WERI-Rb-1 (cell line): ENCODE measurements at places on chromosomes 5 and 9.

DNA sequence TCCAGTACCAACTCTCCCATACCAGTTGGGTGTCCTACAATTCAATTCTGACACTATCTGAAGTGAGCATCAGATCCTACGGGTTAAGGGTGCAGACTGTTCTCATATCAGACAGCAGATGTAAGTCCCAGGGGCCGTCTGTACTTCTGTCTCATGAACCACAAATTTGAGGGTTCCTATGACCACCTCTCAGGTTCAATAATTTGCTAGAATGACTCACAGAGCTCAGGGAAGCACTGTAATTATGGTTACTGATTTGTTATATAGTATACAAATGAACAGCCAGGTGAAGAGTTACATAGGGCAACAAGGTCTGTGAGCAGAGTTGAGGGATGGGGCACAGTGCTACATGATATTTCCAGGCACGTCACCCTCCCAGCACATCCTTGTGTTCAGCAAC, 499.1 kb downstream of the DMAC1 start:
- no peak for DNase-seq

- no peak for DNase-seq
Observed at GRCh38 chr9:93447655-93448054, 3.8 kb upstream of the FAM120A start.

DNA sequence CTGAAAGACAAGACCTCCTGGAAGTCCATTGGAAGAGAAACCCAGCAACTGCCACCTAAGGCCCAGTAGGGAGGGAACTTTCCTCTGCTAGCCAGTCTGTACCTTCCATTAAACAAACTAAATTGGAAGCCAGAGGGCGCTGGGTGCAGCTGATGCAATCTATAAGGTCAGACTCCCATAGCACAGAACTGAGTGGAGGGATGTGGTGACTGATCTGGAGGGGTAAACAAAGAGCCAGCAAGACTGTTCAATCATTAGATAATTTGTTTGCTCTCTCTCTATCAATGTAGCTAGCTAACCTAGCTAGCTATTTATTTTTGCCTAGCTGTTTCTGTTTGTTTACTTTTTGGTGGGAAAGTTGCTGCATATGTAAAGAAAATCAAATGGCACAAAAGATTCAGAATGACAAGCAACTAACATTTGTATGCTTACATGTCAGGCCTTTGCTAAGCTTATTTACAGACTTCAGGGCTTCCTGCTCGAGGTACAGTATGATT, 291.8 kb upstream of the DAB2 start:
- peak; percentile 78 for DNase-seq

- DNase-seq, result peak; percentile 25
Observed at GRCh38 chr5:92687821-92688722, 892.9 kb downstream of the NR2F1-AS1 start.

DNA sequence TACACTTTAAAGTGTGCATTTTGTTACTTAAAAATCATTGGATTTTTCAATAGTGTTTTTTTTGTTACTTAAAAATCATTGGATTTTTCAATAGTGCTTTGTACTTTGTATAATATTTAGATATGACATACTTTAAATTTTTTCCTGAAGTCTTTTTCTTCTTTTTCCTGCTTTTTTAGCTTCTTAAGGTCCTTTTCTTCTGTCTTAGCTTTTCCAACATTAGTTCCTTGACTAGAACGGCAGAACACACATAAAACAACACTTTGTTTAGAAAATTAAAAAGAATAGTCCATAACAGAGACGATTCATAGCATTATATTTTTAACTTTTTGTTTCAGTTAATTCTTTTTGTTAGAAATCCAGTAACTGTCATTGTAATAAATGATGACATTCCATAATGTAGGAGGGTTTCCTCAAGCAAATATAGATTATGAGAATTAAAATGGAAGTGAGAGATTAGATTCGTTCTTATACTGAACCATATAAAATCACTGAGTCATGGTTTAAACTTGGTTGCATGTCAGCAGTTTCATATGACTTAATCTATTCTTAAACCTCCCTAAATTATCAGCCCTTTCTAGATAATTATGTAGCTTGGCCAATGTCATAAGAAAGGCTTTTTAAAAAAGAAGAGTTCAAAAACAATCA, 45.3 kb upstream of the RICTOR start:
- DNase-seq, result no peak

DNA sequence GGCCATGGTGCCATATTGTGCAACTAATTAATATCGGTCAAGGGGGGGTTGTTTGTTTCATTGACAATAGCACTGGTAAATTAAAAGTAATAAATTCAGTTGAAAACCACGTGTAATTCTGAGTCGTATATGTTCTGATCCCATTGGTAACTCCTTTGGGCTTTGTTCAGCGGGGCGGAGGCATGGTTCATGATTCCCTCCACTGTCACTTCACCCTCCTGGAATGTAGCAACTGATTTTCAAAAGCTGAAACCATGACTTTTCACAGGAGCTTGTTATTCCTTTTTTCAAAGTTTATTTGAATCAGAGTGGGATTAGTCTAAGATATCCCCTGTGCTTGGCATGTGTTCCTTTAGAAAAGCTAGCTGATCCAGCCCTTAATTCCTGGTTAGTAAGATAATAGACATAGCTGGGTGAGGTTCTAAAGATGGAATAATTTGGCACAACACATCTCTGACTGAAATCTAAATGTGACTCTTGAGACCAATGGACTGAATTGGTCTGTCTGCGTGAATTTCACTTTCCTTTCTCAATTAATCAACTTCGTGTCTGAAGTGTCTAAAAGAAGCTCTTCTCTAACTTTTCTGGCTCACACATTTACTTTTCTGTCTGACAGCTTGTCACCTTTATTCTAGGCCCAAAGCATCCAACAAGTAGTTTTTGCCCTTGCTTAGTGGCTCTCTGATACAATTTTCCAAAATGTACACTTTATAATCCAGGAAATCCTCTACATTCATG, 185.7 kb upstream of the VCAN start:
- no peak for DNase-seq

DNA sequence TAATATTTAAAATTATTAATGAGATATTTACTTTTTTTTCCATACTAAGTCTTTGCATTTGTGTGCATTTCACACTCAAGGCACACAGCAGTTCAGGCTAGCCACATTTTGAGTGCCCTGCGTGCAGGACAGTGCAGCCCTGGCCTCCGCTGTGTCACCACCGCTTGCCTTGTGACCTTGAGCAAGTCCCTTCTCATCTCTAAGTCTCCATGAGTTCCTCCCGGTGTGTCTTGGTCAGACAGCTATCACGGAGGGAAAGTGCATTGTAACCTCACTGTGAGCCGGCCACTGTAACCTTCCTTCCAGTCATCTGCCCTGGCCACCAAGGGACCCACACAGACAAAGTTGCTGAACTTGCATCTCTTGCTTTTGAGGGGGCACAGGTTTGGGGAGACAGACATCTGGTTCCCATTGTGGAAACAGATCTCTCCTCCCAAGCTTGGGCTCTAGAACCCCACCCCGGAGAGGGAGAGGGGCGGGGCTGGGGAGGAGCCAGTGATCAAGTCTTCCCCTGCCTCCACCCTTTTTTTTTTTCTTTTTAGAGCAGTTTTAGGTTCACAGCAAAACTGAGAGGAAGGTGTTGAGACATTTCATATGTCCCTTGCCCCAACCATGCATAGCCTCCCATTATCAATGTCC, 96.8 kb downstream of the C9orf50 start:
- DNase-seq, result no peak

DNA sequence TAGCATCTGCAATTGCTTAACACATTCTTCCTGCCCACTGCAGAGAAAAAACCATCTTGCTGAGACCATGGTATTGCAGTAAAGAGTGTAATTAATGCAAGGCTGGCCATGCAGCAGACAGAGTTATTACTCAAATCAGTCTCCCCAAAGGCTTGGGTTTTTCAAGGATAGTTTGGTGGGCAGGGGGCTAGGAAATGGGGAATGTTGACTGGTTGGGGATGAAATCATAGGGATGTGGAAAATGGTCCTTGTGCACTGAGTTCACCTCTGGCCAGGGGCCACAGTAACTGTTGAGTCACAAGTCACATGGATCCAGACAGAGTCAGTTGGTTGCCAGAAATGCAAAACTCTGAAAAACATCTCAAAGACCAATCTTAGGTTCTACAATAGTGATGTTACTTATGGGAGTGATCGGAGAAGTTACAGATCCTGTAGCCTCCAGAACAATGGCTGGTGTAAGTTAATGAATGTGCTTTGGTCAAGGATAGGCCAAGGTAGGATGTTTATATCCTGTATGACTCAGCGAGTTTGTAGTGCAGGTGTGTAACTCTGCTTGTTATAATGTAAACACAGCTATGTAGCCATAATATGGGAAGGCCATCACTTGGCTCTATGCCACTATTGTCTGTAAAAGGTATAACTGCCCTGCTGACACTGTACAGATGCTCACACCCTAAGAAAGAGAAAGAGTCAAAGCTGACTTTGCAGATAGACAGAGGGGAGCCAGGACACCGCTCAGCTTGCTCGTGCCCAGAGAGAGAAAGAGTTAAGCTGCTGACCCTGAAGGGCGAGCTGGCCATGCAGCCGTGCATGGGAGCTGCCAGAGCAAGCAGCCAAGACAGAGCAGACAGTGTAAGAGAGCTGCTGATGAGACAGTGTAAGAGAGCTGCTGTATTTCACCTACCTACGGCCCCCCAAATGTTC, 27.2 kb downstream of the C9orf152 start:
- no peak for DNase-seq

- no peak for DNase-seq
Observed at GRCh38 chr5:170945275-170945674, 83.5 kb downstream of the RANBP17 start.

DNA sequence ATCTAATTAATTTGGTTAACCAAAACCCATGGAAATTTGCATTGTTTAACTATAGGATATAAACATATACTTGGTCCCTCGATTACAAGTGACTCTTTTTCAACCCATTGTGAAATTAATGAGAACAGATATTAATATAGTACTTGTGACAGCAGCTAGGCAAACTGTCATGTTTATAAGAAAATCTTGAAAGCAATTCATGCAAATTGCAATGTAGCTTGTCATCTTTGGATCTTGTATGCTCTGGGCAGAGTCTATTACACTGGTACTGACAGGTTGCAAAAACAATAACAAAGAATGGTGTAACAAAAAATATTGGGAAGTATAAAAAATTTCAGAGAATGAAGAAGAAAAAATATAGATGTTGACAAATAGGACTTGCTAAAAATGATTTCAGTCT, 941.0 kb downstream of the DNAH5 start:
- DNase-seq, result no peak

GRCh38 chr5:66877843-66878242, 281.6 kb downstream of the MAST4 start:
- no peak for DNase-seq

- DNase-seq, result no peak
Observed at GRCh38 chr9:102483651-102484050, 511.5 kb upstream of the CYLC2 start.

- peak; percentile 13 for DNase-seq
Observed at GRCh38 chr5:107539726-107540330, 130.9 kb downstream of the EFNA5 start.

- DNase-seq, result no peak
Observed at GRCh38 chr9:89044104-89044503, 52.8 kb downstream of the S1PR3 start.

GRCh38 chr5:157476702-157477408, 16.8 kb downstream of the NIPAL4 start:
- peak; percentile 61 for DNase-seq

DNA sequence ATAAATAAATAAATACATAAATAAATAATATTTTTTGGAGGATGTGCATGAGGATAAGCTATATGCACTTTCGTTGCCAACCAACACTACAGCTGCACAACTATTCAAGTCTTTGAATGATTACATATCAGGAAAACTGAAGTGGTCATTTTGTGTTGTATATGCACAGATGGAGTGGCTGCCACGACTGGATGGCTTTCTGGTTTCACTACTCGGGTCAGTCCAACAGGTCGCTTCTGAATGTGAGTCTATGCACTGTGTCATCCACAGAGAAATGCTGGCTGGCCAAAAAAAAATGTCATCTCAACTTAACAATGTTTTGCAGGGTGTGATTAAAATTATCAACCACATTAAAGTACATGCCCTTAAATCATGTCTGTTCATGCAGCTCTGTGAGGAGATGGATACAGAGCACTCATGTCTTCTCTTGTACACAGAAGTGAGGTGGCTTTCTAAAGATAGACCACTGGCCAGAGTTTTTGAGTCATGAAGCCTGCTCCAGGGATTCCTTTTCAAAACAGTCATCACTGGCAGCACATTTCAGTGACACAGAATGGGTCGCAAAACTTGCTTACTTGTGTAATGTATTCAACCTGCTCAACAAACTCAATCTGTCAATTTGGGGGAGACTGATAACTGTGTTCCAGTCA, 589.8 kb upstream of the CYLC2 start:
- no peak for DNase-seq

GRCh38 chr5:168132241-168132641, 159.2 kb upstream of the WWC1 start:
- no peak for DNase-seq

GRCh38 chr5:147732291-147732883, 50.1 kb downstream of the JAKMIP2 start:
- no peak for DNase-seq

DNA sequence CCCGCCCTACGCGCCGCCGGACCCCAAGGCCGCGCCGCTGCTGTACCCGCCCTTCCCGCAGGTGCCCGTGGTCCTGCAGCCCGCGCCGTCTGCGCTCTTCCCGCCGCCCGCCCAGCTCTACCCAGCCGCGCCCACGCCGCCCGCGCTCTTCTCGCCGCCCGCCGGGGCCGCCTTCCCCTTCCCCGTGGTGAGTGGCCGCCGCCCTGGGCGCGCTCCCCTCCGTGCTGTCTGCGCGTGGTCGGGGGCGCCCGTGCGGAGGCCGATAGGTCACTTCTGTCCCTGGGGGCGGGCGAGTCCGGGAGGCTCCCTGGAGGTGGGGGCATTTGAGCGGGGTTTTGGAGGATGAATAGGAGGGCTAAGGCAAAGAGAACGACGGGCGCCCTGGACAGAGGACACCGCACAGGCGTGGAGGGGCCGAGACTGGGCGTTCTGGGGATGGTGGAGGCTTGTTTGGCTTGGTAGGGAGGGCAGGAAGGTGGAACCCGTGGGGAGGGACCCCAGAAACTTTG, 9.6 kb downstream of the PRRT1B start:
- no peak for DNase-seq

GRCh38 chr9:137021979-137022661, 5.9 kb downstream of the ABCA2 start:
- peak; percentile 84 for DNase-seq
